ENCODE measurements at places on chromosomes 1 and 21. TPM values are rescaled to one million over a fixed set of nuclear protein-coding genes. Genes with fewer than 3 reads are reported as not detected.

GRCh38 chr1:116817582-116818064 is 63.4 kb downstream of the CD2 start:
- H3K4me3 ChIP-seq: no peak overlapping the region
- DNase-seq: peak; percentile 46
- no peak overlapping the region for H3K27ac ChIP-seq
- H3K4me1 ChIP-seq: no peaks in the 10 kb centered on the region
- peaks cover 7% of the 10 kb centered on the region for H3K36me3 ChIP-seq

GRCh38 chr1:232965912-232966217 is 15.5 kb downstream of the NTPCR start:
- no peak overlapping the region for H3K27ac ChIP-seq
- H3K4me1 ChIP-seq: peaks cover 8% of the 10 kb centered on the region
- H3K27me3 ChIP-seq: no peaks in the 10 kb centered on the region
- H3K4me3 ChIP-seq: no peak overlapping the region

DNA sequence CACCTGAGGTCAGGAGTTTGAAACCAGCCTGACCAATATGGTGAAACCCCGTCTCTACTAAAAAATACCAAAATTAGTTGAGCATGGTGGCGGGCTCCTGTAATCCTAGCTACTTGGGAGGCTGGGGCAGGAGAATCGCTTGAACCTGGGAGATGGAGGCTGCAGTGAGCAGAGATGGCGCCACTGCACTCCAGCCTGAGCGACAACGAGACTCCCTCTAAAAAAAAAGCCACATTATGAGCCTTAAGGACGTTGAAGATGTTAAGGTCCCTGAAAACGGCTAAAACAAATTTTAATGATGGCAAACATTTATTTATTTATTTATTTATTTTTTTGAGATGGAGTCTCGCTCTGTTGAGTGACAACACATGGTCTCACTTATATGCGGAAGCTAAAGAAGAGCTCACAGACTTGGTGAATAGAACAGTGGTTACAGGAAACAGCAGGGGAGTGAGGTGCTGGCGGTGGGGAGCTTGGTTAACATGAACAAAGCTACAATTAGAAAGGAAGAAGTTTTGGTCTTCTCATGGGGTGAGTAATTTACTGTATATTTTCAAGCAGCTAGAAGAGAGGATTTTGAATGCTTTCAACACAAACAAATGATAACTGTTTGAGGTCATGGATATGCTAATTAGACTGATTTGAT is 47.1 kb downstream of the TCP10L start:
- no peak for DNase-seq
- H3K4me1 ChIP-seq: peaks cover 4% of the 10 kb centered on the region
- peaks cover 2% of the 10 kb centered on the region for H3K27me3 ChIP-seq
- H3K36me3 ChIP-seq: no peaks in the 10 kb centered on the region

- peaks cover 5% of the 10 kb centered on the region for H3K27me3 ChIP-seq
- H3K4me1 ChIP-seq: peaks cover 20% of the 10 kb centered on the region
- H3K27ac ChIP-seq: no peak overlapping the region
- H3K4me3 ChIP-seq: peak overlapping the region; percentile 85
- H3K36me3 ChIP-seq: no peaks in the 10 kb centered on the region
- DNase-seq: no peak
These were observed 2.6 kb upstream of the SLC30A1 start for GRCh38 chr1:211581526-211581925.

DNA sequence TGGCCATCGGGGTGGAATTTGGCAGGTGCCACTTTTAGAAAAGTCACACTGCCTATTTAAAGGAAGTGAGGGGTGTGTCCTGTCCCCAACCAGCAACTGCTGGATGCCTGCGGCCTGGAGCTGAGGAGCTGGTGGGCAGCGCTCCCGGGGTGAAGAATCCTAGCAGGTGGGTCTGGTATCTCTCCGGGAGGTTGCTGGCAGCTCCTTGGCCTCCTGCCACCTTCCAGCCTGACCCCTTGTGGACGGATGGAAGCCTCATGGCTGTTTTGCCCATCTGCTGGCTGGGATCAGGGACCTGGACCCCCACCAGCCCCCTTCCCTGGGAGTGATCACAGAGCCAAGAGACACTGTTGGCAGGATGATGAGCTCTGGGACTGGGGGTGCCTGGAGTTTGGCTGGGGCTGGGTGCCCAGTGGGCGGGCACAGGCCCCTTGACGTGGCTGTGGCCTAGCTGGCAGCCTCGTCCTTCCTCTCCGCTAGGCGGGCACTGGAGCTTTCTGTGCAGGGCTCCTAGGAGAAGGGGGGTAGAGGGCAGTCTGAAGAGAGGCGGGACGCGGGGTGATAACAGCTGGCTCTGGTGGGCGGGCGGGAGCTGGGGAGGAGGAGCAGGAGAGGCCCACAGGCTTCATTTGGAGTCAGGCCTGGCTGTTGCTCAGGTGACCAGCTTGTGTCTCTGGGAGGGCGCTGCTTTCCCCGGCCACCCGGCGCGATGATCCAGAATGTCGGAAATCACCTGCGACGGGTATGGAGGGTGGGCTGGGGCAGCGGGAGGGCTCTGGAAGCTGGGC is at the start of gene ACOT11:
ACOT11 (plus strand) TSS at position 628 of the 788 bp plus-strand sequence; CDS start at position 710, 82 bp downstream.
- H3K36me3 ChIP-seq: no peaks in the 10 kb centered on the region
- H3K4me3 ChIP-seq: no peak within 1 kb of the TSS
- peaks cover 2% of the 10 kb centered on the region for H3K27me3 ChIP-seq
- no peak for DNase-seq

GRCh38 chr21:16460936-16461335 is 731.2 kb downstream of the USP25 start:
- no peak overlapping the region for H3K4me3 ChIP-seq
- H3K27me3 ChIP-seq: no peaks in the 10 kb centered on the region
- peaks cover 11% of the 10 kb centered on the region for H3K36me3 ChIP-seq
- H3K27ac ChIP-seq: no peak overlapping the region
- no peak for DNase-seq

GRCh38 chr1:46440478-46440877 is 46.4 kb downstream of the FAAH start:
- H3K4me3 ChIP-seq: no peak overlapping the region
- DNase-seq: no peak
- peaks cover 8% of the 10 kb centered on the region for H3K4me1 ChIP-seq
- peaks cover 35% of the 10 kb centered on the region for H3K27me3 ChIP-seq

- no peaks in the 10 kb centered on the region for H3K27me3 ChIP-seq
- no peak overlapping the region for H3K27ac ChIP-seq
- H3K4me3 ChIP-seq: no peak overlapping the region
- H3K4me1 ChIP-seq: peaks cover 11% of the 10 kb centered on the region
These were observed 13.0 kb downstream of the WNT9A start for GRCh38 chr1:227934476-227935313.

GRCh38 chr1:181043025-181043888 is 9.5 kb downstream of the MR1 start:
- H3K4me3 ChIP-seq: no peak overlapping the region
- H3K27me3 ChIP-seq: no peaks in the 10 kb centered on the region
- no peak overlapping the region for H3K27ac ChIP-seq
- no peaks in the 10 kb centered on the region for H3K36me3 ChIP-seq

GRCh38 chr1:15417059-15417934 is 7.6 kb downstream of the EFHD2 start:
- no peak overlapping the region for H3K27ac ChIP-seq
- H3K4me3 ChIP-seq: no peak overlapping the region
- no peaks in the 10 kb centered on the region for H3K27me3 ChIP-seq
- peaks cover 10% of the 10 kb centered on the region for H3K36me3 ChIP-seq

GRCh38 chr1:75985827-75986226 is 53.6 kb upstream of the ASB17 start:
- no peaks in the 10 kb centered on the region for H3K27me3 ChIP-seq
- H3K27ac ChIP-seq: no peak overlapping the region
- H3K4me1 ChIP-seq: no peaks in the 10 kb centered on the region
- peaks cover 2% of the 10 kb centered on the region for H3K36me3 ChIP-seq
- DNase-seq: no peak
- no peak overlapping the region for H3K4me3 ChIP-seq

DNA sequence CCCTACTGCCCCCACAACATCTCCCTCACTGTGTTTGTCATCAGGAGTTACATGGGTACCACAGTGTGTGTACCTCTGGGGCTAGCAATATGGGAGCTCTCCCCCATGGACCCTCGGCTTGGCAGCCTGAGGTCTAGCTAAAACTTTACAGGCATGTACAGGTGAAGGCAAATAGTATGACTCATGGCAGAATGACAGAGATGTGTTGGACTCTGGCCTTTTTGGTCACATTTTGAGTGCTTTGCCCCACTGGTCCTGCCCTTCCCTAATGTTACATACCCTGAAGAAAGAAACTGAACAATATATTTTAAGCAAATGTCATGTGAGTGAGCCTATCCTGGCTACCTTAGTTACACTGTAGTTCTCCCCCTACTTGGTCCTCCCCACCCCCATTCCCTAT is 124.0 kb downstream of the NGF start:
- no peaks in the 10 kb centered on the region for H3K36me3 ChIP-seq
- no peak overlapping the region for H3K27ac ChIP-seq
- no peak overlapping the region for H3K4me3 ChIP-seq
- H3K4me1 ChIP-seq: no peaks in the 10 kb centered on the region

- no peak for DNase-seq
- no peaks in the 10 kb centered on the region for H3K27me3 ChIP-seq
- no peak overlapping the region for H3K4me3 ChIP-seq
- H3K27ac ChIP-seq: peak overlapping the region; percentile 31
- H3K36me3 ChIP-seq: no peaks in the 10 kb centered on the region
These were observed 118.3 kb upstream of the ATP1A1 start for GRCh38 chr1:116254776-116255175.

DNA sequence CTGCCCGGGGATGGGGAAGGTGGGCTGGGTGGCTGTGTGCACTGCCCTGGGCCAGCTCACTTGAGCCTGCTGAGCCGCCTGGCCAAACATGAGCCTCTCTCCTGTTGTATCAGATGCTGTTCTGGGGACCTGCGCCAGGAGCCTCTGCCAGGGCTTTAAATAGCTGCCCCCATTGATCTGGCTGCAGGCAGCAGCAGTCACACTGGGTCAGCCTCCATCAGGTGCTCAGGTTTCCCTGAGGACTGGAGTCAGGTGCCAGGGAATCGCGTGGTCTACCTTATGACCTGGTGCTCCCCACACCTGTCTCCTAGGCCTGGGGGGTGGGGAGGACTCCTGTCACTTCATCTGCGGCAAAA is 700 bp upstream of the CCDC28B start:
- peaks cover 3% of the 10 kb centered on the region for H3K27me3 ChIP-seq
- peaks cover 6% of the 10 kb centered on the region for H3K36me3 ChIP-seq
- peak overlapping the region; percentile 92 for H3K4me3 ChIP-seq
- H3K4me1 ChIP-seq: peaks cover 45% of the 10 kb centered on the region
- H3K27ac ChIP-seq: no peak overlapping the region

GRCh38 chr1:85892366-85892765 is 184.1 kb upstream of the ZNHIT6 start:
- no peaks in the 10 kb centered on the region for H3K4me1 ChIP-seq
- no peak overlapping the region for H3K27ac ChIP-seq
- no peak for DNase-seq
- peaks cover 9% of the 10 kb centered on the region for H3K27me3 ChIP-seq

- H3K27me3 ChIP-seq: no peaks in the 10 kb centered on the region
- peaks cover 38% of the 10 kb centered on the region for H3K4me1 ChIP-seq
- H3K27ac ChIP-seq: no peak overlapping the region
- H3K4me3 ChIP-seq: no peak overlapping the region
These were observed 4.9 kb upstream of the DOCK7 start for GRCh38 chr1:62693123-62693522.

DNA sequence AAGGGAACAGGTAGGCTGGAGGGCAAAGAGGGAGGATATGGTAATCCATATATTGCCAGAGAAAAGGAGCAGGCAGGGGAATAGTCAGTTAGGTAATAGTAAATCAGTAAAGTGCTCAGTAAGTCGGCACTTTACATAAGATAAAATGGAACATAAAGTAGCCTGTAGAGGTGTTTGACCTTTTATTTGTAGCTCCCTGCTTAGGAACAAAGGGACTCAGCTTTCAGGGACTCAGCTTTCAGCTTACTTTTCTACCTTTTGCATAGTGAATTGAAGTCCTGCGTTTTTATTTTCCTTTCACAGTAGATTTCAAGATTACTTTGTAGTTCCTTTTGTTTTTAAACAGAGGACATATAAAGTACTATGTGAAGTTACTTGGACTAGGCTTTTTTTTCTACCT is 87.3 kb downstream of the ITSN1 start:
- peaks cover 11% of the 10 kb centered on the region for H3K4me1 ChIP-seq
- H3K36me3 ChIP-seq: peaks cover 10% of the 10 kb centered on the region
- H3K4me3 ChIP-seq: no peak overlapping the region
- no peak overlapping the region for H3K27ac ChIP-seq
- DNase-seq: no peak
- H3K27me3 ChIP-seq: no peaks in the 10 kb centered on the region

DNA sequence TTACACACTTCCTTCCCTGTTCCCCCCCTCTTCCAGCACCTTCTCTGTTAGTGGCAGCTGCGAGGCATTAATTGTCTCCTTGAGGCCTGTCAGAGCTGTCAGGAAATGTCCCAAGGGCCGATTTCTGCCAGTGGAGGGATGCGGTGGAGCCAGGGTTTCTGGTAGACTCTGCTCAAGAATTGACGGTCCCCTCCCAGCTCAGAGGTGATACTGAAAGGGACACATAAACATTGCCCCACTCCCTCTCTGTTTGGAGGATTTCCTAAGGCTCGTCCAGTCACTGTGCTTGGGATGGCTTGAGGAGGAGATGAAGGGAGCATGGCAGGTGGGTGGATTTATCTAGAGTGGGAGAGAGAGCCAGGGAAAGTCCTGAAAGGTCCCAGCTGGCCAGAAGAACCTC is 61.4 kb upstream of the CD34 start:
- no peak for DNase-seq
- no peaks in the 10 kb centered on the region for H3K36me3 ChIP-seq
- H3K4me1 ChIP-seq: no peaks in the 10 kb centered on the region
- H3K4me3 ChIP-seq: no peak overlapping the region
- peaks cover 6% of the 10 kb centered on the region for H3K27me3 ChIP-seq

GRCh38 chr1:77889671-77890070 is 1.2 kb downstream of the NEXN start:
- H3K27ac ChIP-seq: no peak overlapping the region
- no peaks in the 10 kb centered on the region for H3K36me3 ChIP-seq
- no peak for DNase-seq

GRCh38 chr1:159925719-159926078 is 392 bp upstream of the TAGLN2 start:
- H3K27ac ChIP-seq: no peak overlapping the region
- peaks cover 33% of the 10 kb centered on the region for H3K4me1 ChIP-seq
- DNase-seq: no peak
- H3K4me3 ChIP-seq: peak overlapping the region; percentile 87
- H3K27me3 ChIP-seq: peaks cover 33% of the 10 kb centered on the region

SHISA4 gene
- total RNA-seq: 10.8 TPM

PBX1 gene
- total RNA-seq: 71.7 TPM

RYR2 gene
- 0.07 TPM for total RNA-seq

DDR2 gene
- total RNA-seq: 2.6 TPM

LRRC71 gene
- not detected for total RNA-seq

GBP2 gene
- not detected for total RNA-seq

MAP1LC3C gene
- total RNA-seq: 1.1 TPM

MPL gene
- total RNA-seq: not detected

SLC6A9 gene
- total RNA-seq: 20.9 TPM

ASAP3 gene
- 45.5 TPM for total RNA-seq

FRRS1 gene
- total RNA-seq: 9.3 TPM

RAB3GAP2 gene
- 36.4 TPM for total RNA-seq

SPRR2E gene
- total RNA-seq: not detected

Data from neural crest cell (in vitro differentiated cells).